PC-9 (cell line): ENCODE measurements at places on chromosomes 7 and 10.

DNA sequence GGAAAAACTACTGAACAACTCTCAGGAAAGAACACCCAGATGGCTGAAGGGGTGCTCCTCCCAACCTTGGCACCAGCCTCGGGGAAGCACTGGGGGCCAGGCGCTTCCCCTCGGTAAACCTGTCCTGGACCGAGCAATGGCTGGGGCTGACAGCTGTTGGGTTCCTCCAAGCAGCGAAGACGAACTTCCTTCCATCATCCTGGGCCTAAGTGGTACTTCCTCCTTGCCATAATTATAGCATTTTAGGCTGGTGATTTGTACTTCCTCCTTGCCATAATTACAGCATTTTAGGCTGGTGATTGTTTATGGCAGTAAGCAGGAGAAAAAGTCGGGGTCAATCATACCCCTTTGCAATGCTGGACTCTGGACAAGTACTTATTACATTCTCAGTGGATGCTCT lies 69.3 kb downstream of the MYOF start:
- DNase-seq, result no peak

GRCh38 chr7:100509231-100509630 lies 25.5 kb downstream of the NYAP1 start:
- no peak for DNase-seq

DNA sequence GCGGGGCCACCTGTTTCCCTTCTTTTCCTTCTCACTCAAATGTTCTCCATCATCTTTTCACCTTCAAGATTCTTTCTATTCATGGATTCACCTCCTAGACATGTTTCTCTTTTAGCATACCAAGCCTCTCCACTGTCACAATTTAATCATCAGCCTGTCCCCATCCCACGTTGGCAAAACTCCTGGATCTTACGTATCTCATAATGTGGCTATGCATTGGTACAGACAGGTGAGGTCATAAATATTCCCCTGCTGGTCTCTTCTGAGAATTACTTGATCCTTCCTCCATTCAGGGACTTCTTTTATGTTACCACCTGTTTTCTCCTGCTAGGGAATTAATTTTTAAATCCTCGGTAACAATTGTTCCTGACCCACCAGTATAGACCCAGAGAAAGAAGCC lies 262.6 kb upstream of the NEBL start:
- DNase-seq, result no peak

GRCh38 chr10:23337616-23338015 lies 7.0 kb downstream of the C10orf67 start:
- DNase-seq, result no peak

- DNase-seq, result no peak
Measured at GRCh38 chr10:69897432-69897831, 95.7 kb downstream of the COL13A1 start.

DNA sequence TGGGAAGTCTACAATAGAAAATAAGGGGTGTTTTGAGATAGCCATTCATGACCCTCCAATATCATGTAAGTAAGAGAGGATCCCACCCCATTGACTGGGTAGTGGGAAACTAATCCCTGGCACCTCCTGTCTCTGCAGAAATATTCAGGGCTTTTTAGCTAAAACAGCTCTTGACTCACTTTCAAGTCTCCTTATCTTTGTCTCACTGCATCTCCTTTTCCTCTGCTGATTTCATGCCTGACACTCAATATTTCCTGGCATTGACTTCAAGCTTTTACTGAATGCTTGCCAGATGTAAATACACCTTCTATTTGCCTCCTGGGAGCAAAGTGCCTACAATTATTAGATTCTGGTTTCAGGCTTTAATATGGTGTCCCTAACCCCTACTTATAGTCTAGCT lies 57.1 kb downstream of the CHRM2 start:
- DNase-seq, result no peak

GRCh38 chr7:119879835-119880234 lies 393.1 kb upstream of the KCND2 start:
- no peak for DNase-seq

DNA sequence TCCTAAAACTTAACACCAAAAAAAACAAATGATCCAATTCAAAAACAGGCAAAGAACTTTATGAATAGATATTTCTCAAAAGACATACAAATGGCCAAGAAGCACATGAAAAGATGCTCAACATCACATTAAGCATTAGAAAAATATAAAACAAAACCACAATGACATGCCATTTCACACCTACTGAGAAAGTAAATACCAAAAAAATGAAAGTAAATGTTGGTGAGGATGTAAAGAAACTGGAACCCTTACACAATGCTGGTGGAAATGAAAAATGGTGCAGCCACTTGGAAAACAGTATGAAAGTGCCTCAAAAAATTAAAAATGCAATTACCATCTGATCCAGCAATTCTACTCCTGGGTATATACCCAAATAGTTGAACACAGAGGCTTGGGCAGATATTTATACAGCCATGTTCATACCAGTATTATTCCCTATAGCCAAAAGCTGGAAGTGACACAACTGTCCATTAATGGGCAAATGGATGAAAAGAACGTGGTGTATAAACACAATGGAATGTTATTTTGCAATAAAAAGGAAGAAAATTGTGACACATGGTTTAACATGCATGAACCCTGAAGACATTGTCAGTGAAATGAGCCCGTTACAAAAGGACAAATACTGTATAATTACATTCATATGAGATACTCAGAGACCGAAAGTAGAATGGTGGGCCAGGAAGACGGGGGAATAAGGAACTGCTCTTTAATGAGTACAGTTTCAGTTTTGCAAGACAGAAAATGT lies 89.0 kb downstream of the JMJD1C start:
- no peak for DNase-seq

DNA sequence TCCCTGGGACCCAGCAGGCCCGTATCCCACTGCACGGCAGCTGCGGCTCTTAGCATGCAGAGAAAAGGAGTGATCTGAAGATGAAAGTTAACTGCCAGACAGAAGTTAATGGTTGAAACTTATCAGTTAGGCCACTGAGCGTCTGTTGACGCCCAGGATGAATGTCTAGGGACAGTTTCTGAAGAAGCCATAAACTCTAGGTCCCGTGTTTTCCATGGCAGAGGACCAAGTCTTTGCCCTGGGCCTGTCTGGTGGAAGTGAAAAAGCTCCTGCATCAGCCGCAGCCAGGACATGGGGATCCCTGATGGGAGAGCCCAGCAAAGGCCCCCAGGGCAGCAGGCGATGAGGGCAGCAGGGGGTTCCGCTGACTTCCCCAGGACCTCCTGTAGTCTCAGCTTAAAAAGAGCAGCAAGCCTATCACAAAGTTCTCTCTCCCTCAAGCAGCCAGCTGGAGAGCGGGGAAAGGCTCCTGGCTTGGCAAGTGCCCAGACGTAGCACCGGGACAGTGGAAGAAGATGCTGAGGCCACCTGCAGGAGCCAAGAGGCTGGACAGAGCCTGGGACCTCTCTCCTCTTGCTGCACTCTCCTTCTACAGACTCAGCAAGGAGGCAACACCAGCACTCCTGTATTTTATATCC lies 79.6 kb downstream of the TNS3 start:
- DNase-seq, result no peak

GRCh38 chr7:27685893-27686292 lies 23.2 kb upstream of the HIBADH start:
- no peak for DNase-seq

DNA sequence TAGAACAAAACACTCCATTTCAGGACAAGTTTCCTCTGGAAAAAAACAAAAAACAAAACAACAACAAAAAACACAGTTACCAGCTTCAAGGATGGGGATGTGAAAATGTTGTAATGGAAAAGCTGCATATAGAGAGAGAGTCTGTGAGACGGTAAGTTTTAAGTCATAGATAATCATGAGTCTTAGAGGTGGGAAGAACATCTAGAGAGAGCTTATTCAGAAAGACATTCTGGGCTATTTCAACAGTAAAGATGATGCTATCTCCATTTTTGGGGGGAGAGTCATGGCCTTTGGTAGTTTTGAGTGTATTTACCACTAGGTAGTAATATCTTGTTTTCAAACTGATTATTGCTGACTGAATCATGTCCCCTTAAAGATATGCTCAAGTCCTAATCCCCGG lies 23.3 kb upstream of the INPP5F start:
- no peak for DNase-seq

- no peak for DNase-seq
Measured at GRCh38 chr7:131326576-131326975, 1.1 kb upstream of the MKLN1 start.

DNA sequence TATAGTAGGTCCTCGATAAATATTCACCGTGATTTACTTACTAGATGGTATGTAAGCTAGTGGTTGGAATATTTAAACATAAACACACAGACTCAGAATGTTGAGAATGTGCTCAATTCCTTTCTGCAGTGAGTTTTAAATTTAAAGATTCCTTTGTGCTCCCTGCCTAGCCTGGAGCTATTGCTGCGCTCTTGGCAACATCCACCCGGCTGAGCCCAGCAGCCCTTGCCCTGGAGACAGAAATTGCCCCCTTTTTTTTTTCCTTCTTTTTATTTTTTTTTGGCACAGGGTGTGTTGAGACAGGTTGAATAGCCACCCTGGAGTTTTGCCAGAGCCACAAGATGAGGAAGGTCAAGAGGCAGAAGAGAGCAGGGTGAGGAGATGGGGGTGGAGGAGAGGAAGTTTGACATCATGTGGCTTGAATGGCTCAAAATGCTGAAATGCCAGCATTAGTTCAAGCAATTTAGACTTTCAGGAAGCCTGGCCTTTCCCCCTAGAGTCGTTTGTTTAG lies 180.8 kb downstream of the PRKCQ start:
- peak; percentile 77 for DNase-seq

DNA sequence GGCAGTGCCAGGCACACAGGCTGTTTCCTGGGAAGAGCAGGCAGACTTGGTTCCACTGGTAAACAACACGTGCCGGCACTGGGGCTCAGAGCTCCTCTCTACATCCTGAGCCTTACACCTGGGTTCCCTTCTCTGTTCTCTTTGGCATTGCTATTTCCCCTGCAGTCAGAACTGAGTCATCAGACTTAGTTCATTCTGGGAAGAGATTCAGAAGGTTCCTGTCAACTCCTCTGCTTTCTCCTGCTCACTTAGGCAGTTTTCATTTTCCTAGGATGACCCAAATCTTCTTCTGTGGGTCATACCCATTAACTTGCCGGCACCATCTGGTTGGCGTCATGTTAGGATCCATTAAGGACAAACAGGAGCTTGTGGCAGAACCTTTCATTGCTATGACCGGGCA lies 33.4 kb upstream of the LRRC18 start:
- no peak for DNase-seq

- DNase-seq, result no peak
Measured at GRCh38 chr10:114523876-114524275, 119.6 kb upstream of the AFAP1L2 start.

DNA sequence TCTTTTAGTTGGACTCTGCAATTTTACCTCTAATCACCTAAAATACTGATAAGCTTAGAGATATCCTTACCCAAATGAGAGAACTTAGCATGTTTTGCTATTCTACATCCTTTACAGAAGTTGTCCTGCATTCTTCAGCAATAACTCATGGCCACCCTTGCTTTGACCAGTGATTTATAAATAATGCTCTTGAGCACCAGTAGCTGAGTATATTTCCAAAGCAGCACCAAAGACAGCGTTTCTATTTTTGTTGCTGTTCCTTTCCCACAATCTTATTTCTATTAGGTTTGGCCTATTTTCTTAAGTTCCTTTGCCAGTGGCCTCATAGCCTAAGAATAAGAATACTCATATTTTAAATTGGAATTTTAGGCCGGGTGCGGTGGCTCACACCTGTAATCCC lies 15.0 kb downstream of the ARPC1A start:
- no peak for DNase-seq

DNA sequence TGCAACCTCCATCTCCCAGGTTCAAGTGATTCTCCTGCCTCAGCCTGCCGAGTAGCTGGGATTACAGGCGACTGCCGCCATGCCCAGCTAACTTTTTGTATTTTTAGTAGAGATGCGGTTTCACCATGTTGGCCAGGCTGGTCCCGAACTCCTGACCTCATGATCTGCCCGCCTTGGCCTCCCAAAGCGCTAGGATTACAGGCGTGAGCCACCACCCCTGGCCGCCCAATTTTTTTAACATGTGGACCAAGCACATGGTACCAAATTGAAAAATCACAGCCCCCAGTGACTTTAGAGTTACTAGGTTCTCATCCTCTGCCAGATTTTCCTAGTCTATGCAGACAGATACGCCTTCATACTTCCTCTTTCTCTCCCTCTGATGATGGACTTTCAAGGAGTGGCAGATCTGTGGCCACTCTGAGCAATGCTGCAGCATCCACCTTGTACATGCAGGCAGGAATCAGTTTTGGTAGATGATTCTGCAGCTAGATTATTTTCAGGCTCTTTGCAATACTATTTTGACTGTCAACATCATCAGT lies 34.0 kb upstream of the EZH2 start:
- DNase-seq, result no peak

DNA sequence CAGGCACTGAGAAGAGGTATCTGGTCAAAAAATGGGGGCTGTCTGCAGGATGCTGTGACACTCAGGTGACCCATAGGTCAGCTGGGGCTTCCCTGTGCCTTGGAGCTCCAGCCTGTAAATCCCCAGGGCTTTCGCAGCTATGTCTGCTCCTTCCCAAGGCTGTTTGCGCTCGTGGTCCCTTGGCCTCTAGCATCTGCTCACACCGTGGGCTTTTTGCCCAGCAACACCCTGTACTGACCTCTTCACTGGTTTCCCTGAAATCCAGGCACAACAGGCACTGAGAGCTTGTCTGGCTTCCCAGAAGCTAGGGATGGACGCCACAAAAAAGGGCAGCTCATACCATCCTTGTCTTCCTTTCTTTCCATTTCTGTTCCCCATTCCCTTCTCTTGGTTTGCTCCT lies 280.3 kb upstream of the HABP2 start:
- no peak for DNase-seq
